Smooth muscle cell of the pulmonary artery (primary cell): ENCODE measurements at places on chromosomes 3 and 15. TPM values are rescaled to one million over a fixed set of nuclear protein-coding genes. Genes with fewer than 3 reads are reported as not detected.

Gene IQCF5
- total RNA-seq: not detected in 2 replicates

Gene DNASE1L3
- 0.07 TPM in 1 of 2 replicates, not detected in the other for total RNA-seq

Gene TMEM39A
- 80.6 and 99.4 TPM in 2 replicates for total RNA-seq

Gene CFAP100
- total RNA-seq: not detected in 2 replicates

Gene ST8SIA2
- 0.13 TPM in 1 of 2 replicates, not detected in the other for total RNA-seq

Gene MCTP2
- total RNA-seq: 3.1 and 8.9 TPM in 2 replicates

Gene SLC27A2
- total RNA-seq: 0.26 TPM in 1 of 2 replicates, not detected in the other

Gene CHL1
- total RNA-seq: 0.07 TPM in 1 of 2 replicates, not detected in the other

Gene CSPG5
- 0.26 and 0.30 TPM in 2 replicates for total RNA-seq

Gene ADAMTS17
- total RNA-seq: 4.8 and 6.6 TPM in 2 replicates

Gene HTD2
- 11.4 and 11.7 TPM in 2 replicates for total RNA-seq

Gene PARP6
- total RNA-seq: 19.8 and 34.6 TPM in 2 replicates

Gene CYP19A1
- total RNA-seq: 0.23 and 0.72 TPM in 2 replicates

Gene DOCK3
- total RNA-seq: 0.26 and 0.30 TPM in 2 replicates

Gene ZIC1
- total RNA-seq: 0.03 and 0.13 TPM in 2 replicates

Gene FLNB
- 127 and 300 TPM in 2 replicates for total RNA-seq

Gene LRRIQ4
- total RNA-seq: 0.07 TPM in 2 replicates

Gene CIAO2A
- 26.7 and 31.5 TPM in 2 replicates for total RNA-seq

Gene AGBL1
- not detected in 2 replicates for total RNA-seq

Gene NEO1
- 28.2 and 61.1 TPM in 2 replicates for total RNA-seq

Gene TEX9
- total RNA-seq: 3.1 and 5.7 TPM in 2 replicates

Gene SLC25A20
- 15.4 and 15.5 TPM in 2 replicates for total RNA-seq

Gene GPR62
- 0.07 TPM in 1 of 2 replicates, not detected in the other for total RNA-seq

Gene WHAMM
- total RNA-seq: 4.2 and 5.3 TPM in 2 replicates

Gene C2CD4A
- 0.36 and 1.4 TPM in 2 replicates for total RNA-seq

Gene PLSCR5
- total RNA-seq: not detected in 2 replicates

Gene TMEM266
- total RNA-seq: 0.03 and 0.07 TPM in 2 replicates

Gene GATA2
- 2.3 and 7.1 TPM in 2 replicates for total RNA-seq

Gene SYNPR
- total RNA-seq: not detected in 2 replicates

Gene CFAP20DC
- 1.6 and 3.1 TPM in 2 replicates for total RNA-seq

Gene UBA7
- total RNA-seq: 51.1 and 54.4 TPM in 2 replicates
